ENCODE measurements at places on chromosomes 4 and X. TPM values are rescaled to one million over a fixed set of nuclear protein-coding genes. Genes with fewer than 3 reads are reported as not detected.

F8 gene
- total RNA-seq, result 3.1 TPM

KLHL4 gene
- total RNA-seq, result 3.2 TPM

MMGT1 gene
- total RNA-seq, result 13.2 TPM

GATA1 gene
- 1.1 TPM for total RNA-seq

CXXC4 gene
- total RNA-seq, result 0.59 TPM

PARM1 gene
- 18.9 TPM for total RNA-seq

UGT2B15 gene
- total RNA-seq, result not detected

- DNase-seq, result no peak
Observed at GRCh38 chr4:52718123-52718522, 33.1 kb downstream of the ERVMER34-1 start.

DNA sequence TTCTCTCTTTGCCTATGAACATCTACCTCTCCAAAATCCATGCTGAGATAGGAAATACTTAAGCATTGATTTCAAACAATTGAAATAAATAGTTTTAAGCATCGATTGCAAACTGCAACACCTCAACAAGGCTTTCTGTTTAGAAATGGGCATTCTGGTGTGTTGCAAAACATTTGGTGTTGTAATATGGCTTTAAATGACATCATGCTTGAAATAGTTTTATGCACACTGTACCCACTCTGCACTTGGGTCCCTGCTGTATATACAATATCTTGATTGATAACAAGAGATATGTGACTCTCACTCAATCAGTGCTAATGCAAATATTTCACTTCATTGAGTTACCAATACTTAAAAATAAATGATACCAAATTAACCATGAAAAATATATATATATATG, 964.9 kb upstream of the GRIA3 start:
- DNase-seq, result no peak

DNA sequence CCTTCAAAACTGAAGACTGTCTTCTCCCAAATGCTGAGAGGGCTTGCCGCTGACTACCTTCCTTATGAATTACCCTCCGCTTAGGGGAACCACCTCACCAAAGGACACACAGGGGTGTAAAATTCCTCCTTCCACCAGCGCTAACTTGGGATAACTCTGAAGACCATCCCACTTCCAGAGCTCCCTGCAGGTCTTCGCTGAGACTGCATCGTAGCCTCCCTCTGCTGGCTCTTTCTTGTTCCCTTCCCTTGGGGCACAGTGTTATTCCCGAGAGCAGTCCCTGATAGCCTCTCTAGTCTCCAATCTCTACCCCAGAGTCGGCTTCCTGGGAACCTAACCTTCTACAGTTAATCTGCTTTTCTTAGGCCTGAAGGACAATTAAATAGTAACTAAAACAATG, 725.5 kb upstream of the ATOH1 start:
- no peak for DNase-seq

GRCh38 chr4:168633064-168633463, 136.2 kb downstream of the PALLD start:
- peak; percentile 61 for DNase-seq

DNA sequence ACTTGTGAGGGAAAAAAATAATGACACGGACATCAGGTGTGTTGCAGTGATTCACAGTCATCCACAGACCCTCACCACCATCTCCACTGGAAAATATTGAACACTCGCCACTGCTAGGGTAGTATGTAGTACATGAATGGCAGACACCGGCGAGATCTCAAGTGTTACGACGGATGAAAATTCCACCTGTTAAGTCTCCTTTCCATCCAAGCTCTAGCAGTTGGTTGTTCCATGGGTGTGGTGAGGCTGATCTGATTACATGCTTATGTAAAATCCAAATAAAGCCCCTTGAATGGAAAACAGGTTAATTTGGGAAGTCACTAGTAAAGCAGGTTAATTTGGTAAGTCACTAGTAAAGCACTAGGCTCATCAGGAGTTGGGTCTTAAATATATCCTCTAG, 1.1 kb upstream of the ARMCX4 start:
- no peak for DNase-seq

DNA sequence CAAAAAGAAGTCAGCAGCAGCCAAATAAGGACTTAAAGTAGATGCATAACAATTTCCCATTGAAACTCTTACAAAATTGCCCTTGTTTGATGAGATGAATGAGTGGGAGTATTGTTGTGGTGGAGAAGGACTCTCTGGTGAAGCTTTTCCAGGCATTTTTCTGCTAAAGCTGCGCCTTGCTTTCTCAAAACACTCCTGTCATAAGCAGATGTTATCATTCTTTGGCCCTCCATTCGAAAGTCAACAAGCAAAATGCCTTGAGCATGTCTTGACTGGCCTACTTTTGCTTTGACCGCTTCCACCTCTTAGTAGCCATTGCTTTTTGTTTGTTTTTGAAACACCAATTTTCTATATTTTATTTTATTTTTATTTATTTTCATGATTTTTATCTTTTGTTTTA, 340.9 kb upstream of the FGF13 start:
- no peak for DNase-seq

GRCh38 chr4:56427179-56427578, 8.2 kb downstream of the PPAT start:
- no peak for DNase-seq

DNA sequence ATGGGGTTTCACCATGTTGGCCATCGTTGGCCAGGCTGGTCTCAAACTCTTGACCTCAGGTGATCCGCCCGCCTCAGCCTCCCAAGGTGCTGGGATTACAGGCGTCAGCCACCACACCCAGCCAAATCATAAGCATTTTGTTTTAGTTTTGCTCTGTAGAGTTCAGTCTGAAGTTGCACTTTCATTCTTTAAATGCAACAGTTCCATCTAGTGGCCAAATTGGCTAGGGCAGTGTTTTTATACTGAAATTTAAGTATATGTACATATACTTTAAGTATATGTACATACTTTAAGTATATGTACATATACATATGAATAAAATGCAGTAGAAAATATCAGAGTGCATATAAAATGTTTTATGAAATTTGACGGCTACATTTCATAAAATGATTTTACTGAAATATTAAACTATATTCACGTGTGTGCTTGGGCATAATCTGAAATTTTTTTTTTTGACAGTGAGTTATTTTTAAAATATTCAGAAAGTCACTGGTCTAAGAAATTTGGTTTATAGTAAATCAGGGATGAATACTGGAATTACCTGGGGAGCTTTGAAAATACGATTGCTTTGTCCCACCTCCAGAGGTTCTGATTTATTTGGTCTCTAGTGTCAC, 145.5 kb downstream of the NWD2 start:
- DNase-seq, result peak; percentile 46

- peak; percentile 15 for DNase-seq
Observed at GRCh38 chr4:126215759-126216158, 901.0 kb downstream of the FAT4 start.

DNA sequence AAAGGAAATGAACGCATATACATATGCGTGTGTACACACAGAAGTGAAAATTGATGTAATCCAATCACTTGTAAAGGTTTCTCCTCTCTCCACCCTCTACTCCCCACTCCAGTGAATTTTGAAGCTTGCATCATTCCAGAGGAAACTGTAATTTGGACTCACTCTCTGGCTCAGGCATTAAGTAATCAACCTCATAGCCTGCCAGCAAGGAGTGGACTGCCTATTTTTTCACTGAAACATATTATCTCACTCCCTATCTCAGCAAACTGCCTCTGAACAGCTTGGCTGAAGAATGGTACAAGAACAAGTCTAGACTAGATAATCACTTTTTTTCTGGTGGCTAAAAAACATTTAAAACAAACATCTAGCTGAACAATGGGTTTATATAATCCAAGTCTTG, 124.2 kb downstream of the C4orf51 start:
- peak; percentile 89 for DNase-seq

Measured in skin of body (tissue), 3 donors.